ENCODE measurements at places on chromosomes 2 and 18.

GRCh38 chr2:37827455-37827854 lies 97.6 kb upstream of the RMDN2 start:
- DNase-seq = no peak

GRCh38 chr2:198134293-198134955 lies 330.0 kb downstream of the PLCL1 start:
- DNase-seq = no peak

DNA sequence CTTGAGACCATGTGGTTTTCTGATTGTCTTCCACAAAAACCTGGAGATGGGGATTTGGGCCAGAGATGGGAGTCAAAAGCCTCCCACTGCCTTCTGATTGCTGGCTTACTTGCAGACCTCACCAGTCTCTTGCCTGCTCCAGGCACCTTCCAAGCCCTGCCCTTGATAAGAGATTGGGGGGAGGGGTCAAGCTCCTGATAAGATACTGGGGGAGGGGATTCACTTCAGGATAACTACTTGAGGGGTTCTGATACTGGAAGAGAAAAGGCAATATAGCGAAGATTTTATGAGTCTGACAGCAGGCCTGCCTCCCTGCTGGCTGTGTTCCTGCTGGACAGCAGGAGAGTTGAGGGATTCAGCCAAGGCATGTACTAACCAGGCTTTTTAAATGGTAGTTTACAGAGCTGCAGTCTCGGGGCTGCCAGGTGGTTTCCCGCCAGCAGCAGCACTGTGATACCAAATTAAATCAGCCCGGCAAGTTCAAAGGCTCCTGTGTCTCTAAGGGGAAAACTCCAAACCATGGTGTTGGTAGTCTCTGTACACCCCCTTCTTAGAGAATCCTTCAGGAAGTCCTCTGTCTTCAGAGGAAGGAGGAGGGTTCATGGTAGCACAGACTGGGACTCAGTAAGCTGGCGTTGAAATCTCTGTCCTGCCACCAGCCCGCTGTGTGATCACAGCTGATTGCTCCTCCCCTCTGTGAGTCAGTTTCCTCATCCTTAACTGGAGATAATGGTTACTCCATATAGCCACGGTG lies 58.3 kb downstream of the FBXO36 start:
- peak; percentile 67 for DNase-seq

GRCh38 chr2:219396863-219397457 lies 9.2 kb upstream of the DNPEP start:
- DNase-seq = no peak

DNA sequence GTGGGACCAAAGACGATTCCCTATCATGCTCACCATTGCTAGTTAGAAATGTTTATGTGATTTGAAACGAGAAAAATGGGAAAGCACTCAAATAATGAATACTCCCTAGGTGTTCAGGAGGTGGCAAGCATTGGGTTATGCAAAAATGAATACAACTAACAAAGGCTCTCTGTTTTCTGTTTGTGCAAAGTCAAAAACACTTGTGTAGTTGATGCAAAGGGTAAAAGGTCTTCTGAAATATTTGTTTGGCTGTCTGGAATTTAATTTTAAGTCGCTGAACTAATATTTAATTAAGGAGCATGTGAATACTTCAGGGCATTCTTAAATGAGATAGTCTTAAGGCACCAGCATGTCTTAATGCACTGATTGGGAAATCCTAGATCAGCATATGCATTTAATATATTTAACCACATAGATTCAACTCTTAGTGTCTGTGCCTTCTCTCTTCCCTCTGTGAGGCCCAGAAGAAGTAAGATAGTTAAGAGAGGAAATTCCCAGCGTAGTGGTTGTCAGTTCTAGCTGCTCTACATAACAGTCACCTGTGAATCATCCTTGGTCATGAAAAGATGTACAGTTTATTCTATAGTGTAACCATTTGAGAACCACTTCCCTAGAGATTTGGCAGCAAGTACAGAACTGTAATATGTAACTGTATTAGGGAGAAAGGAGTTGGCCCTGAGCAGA lies 111.9 kb downstream of the EPC2 start:
- DNase-seq = no peak

- DNase-seq = no peak
Observed at GRCh38 chr2:177239053-177239452, 25.5 kb downstream of the NFE2L2 start.

GRCh38 chr2:200964498-200964897 lies 1.0 kb upstream of the ORC2 start:
- DNase-seq = no peak

DNA sequence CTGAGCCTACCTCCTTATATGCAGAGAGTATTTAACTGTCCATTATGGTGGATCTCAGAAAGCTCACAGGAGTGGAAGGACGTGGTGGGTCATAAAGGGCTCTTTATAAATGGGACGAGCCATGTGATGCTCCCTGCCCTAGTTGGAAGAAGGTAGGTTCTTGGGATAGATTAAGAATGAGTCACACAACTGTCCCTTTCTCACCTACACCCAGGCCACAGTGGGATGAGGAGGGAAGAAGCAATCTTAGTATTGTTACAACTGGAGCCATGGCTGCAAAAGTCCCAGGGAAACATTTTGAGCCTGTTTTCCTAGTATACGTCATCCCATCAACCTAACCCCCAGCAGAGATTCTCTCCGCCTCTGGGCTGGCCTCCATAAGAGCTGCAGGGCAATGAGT lies 229.9 kb downstream of the TTC32 start:
- DNase-seq = no peak

GRCh38 chr18:31980863-31981262 lies 37.8 kb upstream of the RNF125 start:
- no peak for DNase-seq

- DNase-seq = no peak
Observed at GRCh38 chr2:241291977-241292376, 23.5 kb downstream of the HDLBP start.

GRCh38 chr2:215396595-215397313 lies 39.1 kb downstream of the FN1 start:
- DNase-seq = no peak

- DNase-seq = no peak
Observed at GRCh38 chr18:80010551-80010906, 22.2 kb upstream of the TXNL4A start.

GRCh38 chr2:206971805-206972204 lies 32.5 kb downstream of the CPO start:
- DNase-seq = no peak

- peak; percentile 93 for DNase-seq
Observed at GRCh38 chr2:11129598-11130449, 25.4 kb upstream of the SLC66A3 start.

DNA sequence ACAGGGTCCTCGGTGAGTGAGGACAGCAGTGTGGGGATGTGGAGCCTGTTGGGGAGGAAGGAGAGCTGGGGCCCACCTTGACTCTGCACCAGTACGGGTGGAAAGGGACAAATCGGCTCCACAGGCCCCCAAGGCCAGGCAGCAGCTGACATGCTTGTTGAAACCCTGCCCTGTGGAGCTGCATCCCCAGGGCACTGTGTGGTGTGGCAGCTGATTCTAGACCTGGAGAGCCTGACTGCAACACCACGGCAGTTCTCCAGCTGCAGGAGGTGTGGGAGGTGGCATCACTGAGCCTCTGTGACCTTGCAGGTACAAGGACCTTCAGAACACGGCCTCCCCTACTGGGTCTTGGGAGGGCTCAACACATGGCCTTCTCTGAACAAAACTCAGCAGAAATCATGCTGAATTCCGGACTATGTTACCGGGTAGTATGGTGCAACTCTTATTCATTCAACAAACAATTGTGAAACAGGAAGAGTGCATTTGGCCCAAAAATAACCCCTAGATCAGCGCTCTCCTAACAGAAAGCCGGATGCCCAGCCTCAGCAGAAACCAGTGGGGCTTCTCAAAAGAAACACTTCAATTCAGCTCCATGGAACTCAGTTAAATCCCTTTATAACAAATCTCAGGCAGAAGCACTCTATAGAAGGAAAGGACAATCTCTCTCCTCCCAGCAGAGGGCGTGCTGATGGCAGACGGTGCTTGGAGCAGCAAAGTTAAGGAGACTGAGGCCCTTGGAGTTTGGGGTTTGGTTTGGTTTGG lies 104.4 kb upstream of the SALL3 start:
- DNase-seq = peak; percentile 81

DNA sequence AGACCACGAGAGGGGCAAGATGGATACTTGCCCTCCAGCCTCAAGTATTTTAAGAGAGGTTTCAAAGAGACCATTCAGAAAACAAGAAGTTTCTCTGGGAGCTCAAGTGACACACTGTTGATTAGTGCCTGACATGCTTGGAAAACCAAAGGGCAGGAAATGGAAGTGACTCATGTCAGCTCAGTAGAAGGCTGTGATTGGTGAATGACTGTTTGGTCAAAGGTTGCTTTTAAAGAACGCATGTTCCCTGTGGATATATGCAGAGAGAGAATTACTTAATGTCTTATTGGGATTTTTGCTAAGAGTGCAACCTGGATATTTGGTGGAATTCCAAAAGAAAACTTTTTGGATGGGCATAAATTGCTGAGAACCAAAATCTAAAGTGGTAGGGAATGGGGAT lies 549.9 kb downstream of the XIRP2 start:
- peak; percentile 39 for DNase-seq

- DNase-seq = no peak
Observed at GRCh38 chr2:129135017-129135416, 816.3 kb upstream of the HS6ST1 start.

- no peak for DNase-seq
Observed at GRCh38 chr2:64482243-64482642, 28.3 kb downstream of the LGALSL start.
